ENCODE measurements at places on chromosomes 13 and 19.
A peak's percentile ranks its signal among the peaks of the same experiment; 100 is the strongest.

DNA sequence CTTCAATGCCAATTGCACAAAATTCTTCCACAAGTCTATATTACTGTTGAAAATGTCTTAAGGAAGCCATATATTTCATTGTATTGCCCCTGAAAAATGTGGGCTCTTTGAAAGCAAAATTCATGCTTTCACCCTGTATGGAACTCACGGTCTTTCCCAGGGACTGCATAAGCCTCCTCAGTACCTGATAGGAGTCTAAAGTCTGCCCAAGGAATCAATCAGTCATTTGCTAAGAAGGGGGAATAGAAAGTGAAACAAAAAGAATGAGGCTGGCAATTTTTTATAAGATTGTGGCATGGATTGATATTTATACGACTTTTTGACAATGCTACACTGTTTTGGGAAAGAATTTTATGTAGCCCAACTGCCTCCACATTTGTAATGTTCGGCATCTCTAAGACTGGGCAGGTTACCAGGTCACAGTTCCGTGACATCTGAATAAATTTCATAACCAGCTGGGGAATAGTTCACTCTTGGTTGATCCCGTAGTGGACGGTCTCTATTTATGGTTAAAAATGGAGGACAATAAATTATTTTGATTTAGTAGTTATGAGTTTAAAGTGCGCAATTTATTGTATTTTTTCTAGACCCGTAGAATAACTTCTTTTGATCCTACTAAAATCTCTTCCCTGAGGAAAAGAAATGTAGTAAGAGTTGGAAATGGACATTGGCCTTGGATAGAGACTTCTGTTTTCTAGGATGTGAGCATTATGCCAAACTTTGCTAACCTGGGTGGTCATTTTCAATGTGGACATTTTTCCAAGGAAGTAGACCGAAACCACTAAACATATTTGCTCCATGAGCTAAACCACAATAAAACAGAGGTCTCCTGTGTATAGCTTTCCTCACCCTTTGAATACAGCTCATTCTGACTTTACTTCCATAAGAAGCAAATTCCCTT lies 1585.4 kb downstream of the EFNB2 start:
- no peak for DNase-seq

GRCh38 chr13:74132776-74133656 lies 1.2 kb downstream of the KLF12 start:
- peak; percentile 33 for DNase-seq

DNA sequence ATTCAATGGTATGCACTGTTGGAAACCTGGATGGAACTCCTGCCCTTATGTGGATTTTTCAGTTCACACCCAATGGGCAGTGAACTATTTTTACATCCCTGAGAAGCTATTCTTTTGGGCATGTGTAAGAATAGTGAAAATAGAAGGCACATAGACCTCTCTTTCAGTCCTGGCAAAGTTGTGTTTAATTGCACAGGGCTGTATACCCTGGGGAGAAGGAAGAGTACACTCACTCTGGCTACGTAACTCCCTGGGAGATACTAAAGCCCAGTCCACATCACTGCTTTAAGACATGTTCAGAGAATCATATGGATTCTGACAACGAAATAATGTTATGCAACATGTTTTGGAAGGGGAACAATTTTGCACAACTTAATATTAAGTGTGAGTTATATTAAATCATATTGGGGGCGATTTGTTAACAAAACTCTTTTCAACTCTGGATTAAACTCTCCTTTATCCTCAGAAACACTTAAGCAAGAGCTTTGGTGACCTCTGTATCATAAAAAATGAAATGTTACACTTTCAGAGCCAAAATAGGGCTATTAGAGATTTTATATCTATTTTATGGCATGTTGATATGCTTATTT lies 166.1 kb downstream of the DCT start:
- DNase-seq, result no peak

DNA sequence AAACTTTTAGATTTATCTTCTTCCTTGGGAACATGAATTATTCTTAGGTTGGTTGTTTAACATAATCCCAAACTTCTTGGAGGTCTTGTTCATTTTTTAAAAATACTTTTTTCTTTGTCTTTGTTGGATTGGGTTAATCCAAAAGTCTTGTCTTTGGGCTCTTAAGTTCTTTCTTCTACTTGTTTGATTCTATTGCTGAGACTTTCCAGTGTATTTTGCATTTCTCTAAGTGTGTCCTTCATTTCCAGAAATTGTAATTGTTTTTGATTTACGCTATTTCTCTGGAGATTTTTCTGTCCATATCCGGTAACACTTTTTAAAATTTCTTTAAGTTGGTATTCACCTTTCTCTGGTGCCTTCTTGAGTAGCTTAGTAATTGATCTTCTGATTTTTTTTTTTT lies 9.8 kb upstream of the KLK15 start:
- no peak for DNase-seq

- no peak for DNase-seq
Observed at GRCh38 chr19:46745030-46745429, 827 bp upstream of the FKRP start.

DNA sequence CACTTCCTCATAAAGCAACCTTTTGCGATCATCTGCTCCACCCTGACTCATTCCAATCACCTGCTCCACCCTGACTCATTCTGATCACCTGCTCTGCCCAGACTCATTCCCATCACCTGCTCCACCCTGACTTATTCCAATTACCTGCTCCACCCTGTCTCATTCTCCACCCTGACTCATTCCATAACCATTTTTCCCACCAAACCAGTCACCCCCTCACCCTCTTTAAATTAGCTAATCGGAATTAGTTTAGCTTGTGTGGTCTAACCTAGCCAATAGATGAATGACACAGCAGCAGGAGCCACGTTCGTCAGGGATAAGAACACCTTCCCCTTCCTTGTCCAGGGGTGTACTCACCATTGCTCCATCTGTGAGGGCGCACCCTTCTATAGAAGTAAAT lies 134.0 kb downstream of the COG6 start:
- no peak for DNase-seq

DNA sequence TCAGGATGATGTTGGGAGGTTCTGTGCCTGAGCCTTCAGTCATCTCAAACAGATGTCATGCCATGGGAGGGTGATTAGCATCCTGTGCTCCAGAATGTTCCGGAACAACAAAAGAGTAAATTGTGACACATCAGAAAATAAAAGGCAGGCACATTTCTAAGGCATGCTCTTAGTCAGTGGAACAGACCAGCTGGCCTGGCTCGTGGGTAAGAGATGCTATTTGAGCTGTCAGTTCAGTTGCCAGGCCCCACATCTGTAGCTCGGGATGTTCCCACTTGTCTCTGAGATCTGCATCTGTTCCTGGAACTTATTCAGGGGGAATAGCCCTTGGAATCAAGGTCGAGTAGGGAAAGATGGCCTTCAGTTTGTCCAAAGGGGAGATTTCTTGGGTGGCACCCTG lies 26.0 kb downstream of the OLFM4 start:
- no peak for DNase-seq

DNA sequence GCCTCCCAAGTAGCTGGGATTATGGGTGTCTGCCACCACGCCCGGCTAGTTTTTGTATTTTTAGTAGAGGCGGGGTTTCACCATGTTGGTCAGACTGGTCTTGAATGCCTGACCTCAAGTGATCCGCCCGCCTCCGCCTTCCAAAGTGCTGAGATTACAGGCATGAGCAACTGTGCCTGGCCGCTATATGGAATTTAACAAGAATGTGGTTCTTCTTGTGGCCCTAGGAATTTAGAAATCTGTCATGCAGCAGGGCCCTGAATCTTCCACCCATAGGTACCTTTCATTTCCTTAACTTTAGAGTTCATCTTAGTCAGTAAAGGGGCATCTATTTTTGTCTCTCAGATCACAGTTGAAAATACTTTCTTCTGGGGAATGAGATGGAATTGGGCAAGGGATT lies 25.6 kb upstream of the NDFIP2 start:
- DNase-seq, result no peak

GRCh38 chr13:76489274-76489673 lies 396.9 kb downstream of the KCTD12 start:
- no peak for DNase-seq

DNA sequence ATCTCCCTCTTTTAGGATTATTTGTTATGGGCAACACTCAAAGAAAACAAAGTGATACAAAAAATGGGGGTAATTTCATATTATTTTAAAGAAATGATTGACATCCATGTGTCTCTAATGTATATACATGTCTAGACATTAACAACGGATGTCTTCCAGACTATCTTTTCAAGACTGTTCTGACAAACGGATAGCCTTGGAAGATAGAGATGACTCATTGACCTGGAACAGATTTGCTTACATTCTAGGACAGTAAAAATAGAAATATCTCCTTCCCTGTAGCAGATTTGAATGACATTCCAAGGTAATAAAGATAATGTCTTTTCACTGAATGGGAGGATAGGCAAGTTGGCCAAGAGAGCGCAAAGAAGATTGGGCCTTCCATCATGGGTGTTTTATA lies 26.2 kb upstream of the SLITRK6 start:
- DNase-seq, result no peak

- no peak for DNase-seq
Observed at GRCh38 chr13:102510072-102510471, 86.7 kb upstream of the TPP2 start.

GRCh38 chr13:24511019-24511815 lies 1.4 kb downstream of the PARP4 start:
- peak; percentile 58 for DNase-seq

GRCh38 chr19:42450314-42450934 lies 7.7 kb upstream of the CXCL17 start:
- peak; percentile 86 for DNase-seq

- no peak for DNase-seq
Observed at GRCh38 chr13:26996965-26997752, 174.5 kb downstream of the USP12 start.

GRCh38 chr13:111210544-111211469 lies 95.7 kb downstream of the ARHGEF7 start:
- DNase-seq, result no peak

DNA sequence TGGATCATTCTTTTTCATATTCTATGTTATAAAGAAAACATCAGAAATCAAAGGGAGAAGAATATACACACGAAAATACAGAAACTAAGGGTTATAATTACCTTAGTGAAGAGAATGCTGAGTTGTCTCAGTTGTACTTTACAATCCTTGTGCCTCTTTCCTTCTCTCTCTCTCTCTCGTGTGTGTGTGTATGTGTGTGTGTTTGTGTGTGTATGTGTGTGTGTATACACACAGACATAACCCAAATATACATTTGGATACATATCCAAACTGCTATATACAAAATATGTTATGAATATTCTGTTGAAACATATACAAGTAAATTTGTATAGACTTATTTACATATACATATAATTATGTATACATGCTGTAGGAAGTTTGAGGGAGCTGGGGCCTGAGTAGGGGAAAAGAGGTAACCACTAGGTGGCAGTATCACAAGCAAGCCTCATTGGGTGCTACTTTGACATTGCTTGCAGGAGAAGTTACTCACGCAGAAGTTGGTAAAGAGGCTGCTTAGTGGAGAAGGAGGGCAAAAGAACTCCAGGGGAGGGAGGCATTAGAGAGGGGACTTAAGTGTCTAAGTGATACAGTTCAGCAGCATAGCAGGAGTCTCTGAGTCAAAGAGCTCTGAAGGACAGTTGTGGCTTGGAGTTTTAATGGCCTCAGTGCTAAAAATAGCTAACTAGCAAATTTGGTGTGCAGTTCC lies 465.1 kb upstream of the PCDH20 start:
- no peak for DNase-seq

- no peak for DNase-seq
Observed at GRCh38 chr13:85316506-85317025, 482.7 kb downstream of the SLITRK6 start.

All from left colon (tissue), 2 donors.